ENCODE measurements at places on chromosomes 5 and 9.

- no peak for DNase-seq
These were observed 49.9 kb downstream of the SHB start for GRCh38 chr9:38018958-38019602.

DNA sequence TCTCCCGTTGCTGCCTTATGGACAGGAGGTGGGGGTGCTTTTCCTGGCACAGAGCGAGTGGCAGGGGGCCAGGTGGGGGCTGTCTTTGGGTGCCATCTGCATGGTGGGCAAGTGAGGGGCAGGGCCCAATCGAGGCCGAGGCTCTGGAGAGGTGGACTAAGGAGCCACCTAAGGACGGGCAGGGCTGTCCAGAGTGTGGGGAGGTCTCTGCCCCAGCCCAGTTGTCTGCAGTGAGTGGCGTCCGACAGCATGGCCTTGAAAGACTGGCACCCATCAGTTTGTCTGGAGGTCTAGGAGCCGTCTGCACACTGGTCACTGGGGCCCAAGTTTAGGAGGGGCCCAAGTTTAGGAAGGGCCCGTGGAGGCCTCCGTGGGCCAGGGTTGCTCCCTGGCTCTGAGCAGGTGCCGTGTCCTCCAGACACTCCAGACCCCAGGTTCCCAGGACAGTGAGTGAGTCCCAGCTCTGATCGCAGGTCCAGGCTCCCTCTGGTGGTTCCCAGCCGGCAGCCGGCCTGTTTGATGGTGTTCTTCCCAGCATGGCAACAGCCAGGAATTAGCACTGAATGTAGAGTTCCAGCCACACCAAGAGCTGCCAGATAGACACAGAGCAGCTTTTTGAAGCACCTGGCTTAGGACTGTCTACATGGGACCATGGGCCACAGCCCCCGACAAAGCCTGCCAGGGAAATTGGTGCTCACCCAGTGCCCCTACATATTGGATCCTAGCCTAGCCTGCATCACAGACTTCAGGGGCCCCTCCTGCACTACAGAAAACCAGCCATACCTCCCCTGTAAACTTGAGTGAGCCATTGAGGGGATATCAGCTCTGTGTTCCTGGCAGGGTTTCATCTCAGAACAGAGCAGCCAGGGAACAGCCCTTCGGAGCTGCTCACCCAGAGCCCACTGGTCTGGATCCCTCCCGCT is 120.9 kb downstream of the WNK2 start:
- no peak for DNase-seq

- no peak for DNase-seq
These were observed 83.9 kb downstream of the NR3C1 start for GRCh38 chr5:143319437-143320227.

DNA sequence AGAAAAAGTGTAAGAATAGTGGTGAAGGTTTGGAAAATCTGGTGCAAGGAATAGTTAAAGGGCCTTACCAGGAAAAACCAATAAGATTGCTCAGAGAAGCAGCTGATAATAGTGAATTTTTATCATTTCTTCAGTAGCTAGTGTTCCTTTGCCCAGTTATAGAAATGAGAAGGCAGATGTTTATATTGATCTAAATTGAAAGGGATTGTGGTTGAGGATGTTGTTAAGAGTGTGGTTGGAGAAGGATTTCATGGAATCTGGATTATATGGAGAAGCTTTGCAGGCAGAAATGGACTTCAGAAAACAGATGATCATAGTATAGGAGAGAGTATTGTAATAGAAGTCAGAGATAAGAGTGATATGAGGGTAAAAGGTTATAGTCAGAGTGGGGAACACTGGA is 102.6 kb downstream of the XRCC4 start:
- DNase-seq, result no peak

- no peak for DNase-seq
These were observed 183.5 kb downstream of the GNA14 start for GRCh38 chr9:77464661-77465060.

DNA sequence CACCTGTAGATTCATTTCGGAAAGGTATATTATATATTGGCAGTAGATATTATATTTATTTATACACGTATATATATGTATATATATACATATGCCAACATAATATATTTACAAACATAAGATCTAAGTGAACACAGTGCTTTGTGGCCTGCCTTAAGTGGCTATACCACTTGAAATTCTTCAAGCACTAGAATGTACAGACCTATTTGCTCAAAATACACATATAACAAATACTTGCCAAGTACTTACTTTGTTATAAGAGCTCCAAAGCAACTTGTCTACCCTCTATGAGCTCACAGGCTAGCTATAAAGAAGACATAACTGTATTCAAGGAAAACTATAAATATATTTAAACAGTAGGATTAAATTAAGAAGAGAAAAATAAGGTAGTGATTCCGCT is 33.6 kb upstream of the SLC36A1 start:
- DNase-seq, result no peak

- no peak for DNase-seq
These were observed 61.6 kb downstream of the ENTREP1 start for GRCh38 chr9:69386651-69387050.

DNA sequence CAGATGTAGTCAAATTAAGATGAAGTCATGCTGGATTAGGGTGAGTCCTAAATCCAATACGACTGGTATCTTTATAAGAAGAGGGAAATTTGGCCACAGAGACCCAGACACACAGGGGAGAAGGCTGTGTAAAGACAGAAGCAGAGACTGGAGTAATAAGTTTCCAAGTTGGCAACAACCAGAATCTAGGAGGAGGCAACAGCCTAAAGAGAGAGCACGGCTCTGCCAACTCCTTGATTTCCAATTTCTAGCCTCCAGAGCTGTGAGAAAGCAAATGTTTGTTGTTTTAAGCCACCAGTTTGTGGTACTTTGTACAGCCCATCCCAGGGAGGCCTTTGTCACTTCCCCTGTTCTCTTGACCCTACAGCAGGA is 74.4 kb downstream of the ATG10 start:
- no peak for DNase-seq

GRCh38 chr9:136898483-136899100 is 12.3 kb downstream of the TRAF2 start:
- no peak for DNase-seq

DNA sequence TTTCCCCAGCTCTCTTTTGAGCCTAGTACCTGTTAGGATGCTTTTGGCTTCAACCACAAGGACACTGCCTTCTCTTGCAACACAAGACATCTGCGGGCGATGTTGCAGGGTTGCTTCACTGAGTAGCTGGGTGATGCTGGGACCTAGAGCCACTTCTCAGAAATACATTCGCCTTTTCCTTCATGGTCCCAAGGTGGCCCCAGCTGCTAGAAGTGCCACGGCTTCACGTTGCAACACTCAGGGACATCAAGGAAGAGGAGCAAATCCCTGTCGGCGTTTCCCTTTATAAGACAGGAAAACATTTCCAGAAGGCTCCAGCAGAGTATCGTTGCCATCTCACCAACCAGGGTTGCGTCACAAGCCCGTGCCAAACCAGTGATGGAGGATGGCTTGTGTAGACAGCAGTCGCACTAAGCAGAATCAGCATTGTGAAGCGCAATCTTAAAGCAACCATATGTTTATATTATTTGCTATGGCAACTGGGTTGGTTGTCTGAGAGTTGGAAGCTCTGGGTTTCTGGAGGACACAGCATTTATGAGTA is 62.7 kb downstream of the ANKRD33B start:
- DNase-seq, result peak; percentile 36

GRCh38 chr9:78009186-78009585 is 22.4 kb downstream of the GNAQ start:
- DNase-seq, result no peak

- no peak for DNase-seq
These were observed 14.1 kb downstream of the CAPSL start for GRCh38 chr5:35924122-35924949.

- no peak for DNase-seq
These were observed 94.7 kb downstream of the FGF10 start for GRCh38 chr5:44294516-44294915.

GRCh38 chr9:136568288-136569081 is 22.6 kb upstream of the NOTCH1 start:
- no peak for DNase-seq

DNA sequence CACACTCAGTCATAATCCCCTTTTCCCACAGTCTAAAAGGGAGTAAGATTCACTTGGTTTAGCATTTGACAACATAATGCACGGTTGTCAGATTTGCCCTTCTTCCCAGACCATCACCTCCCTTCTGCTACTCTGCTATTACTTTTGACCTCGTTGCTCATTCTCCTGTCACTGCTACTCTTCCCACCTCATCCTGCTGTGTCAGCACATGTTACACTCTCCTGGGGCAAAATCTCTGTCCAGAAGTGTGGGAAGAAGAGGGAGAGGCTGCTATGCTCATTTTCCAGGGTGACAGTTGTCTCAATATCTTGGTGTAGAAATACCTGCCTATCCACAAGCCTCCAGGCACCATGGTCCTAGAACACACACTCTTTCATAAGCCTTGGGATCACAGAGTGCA is 449.9 kb upstream of the PIK3R1 start:
- DNase-seq, result no peak

- DNase-seq, result peak; percentile 33
These were observed 57.6 kb downstream of the PFDN1 start for GRCh38 chr5:140245341-140245740.

DNA sequence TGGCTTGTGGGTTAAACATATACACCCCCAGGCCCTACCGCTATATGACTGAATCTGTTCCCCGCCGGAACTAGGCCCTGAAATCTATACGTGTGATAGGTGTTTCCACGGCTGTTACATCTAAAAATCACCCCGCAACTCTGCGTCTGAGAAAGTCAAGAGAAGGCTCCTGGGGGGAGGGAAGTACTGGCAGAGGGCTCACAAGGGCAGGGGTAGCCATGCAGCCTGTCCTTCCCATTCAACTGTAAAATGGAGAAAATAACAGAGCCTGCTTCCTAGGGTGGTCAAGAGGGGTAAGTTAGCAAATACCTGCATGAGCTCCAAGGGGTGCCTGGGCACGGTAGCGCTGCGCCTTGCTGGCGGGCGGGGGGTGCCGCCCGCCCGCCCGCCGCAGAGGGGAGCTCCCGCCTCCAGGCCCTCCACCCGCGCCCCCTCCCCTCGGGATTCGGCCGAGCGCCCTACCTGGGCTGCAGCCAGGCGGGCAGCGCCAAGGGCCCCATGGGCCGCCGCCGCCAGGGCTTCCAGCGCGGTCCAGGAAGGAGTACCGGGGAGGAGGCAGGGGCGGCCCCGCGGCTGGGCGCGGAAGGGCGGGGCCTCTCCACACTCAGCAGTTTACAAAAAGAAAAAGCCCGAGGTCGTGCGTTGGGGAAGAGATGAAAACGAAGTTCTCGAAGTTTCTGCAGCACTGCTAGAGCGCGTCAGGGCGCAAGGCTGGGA is at the start of gene HACD4:
Gene HACD4 (minus strand): TSS at position 550 of the 717 bp plus-strand sequence. CDS start 50 bp downstream, at position 500.
- DNase-seq, result peak; percentile 58

- DNase-seq, result no peak
These were observed 1655.4 kb upstream of the NUDT12 start for GRCh38 chr5:105218018-105218417.

Measured in CD4-positive, alpha-beta T cell treated with Interferon gamma for 1 hour (primary cell).